ENCODE measurements at places on chromosomes 1 and 21. TPM values are rescaled to one million over a fixed set of nuclear protein-coding genes. Genes with fewer than 3 reads are reported as not detected.

GRCh38 chr21:42676808-42677207, 23.4 kb downstream of the PDE9A start:
- no peak for DNase-seq

GRCh38 chr21:34737115-34737514, 68.3 kb downstream of the CLIC6 start:
- DNase-seq = no peak

- no peak for DNase-seq
Observed at GRCh38 chr1:160094806-160095205, 3.6 kb downstream of the IGSF8 start.

- no peak for DNase-seq
Observed at GRCh38 chr1:211129776-211130175, 4.2 kb downstream of the KCNH1 start.

DNA sequence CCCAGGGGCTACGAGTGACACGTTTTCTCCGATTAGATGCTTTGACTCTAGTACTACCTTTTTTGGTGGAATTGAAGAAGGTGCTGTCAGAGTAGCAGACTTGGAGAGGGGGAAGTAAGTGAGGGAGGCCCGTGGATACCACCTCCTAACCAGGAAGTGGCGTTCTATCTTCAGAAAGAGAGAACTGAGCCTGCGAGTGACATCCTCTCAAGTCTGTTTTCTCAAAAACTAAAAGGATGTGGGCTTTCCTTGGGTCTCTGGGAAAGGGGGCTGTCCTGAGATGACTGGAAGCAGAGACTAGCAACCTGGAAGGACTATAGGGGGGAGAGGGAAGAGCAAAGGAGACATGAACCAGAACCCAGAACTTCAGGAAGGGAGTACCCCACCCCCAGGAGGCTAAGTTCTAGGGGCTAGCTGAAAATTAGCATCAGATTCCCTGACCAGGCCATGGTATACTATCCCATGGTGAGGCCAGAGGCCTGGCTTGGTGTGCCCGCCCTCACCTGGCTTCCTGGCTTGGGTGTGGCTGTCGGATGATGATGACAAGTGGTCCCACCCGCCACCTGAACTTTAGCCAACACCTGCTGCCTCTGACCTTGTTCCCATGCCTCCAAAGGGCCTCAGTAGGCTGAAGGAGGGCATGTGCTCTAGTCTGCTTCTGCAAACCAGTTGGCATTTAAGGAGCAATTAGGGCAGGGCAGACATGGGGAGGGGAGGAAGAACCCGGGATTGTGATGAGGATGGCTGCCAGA, 49.1 kb downstream of the ATP2B4 start:
- DNase-seq = no peak

GRCh38 chr21:42317341-42317741, 2.1 kb upstream of the TFF3 start:
- DNase-seq = no peak

DNA sequence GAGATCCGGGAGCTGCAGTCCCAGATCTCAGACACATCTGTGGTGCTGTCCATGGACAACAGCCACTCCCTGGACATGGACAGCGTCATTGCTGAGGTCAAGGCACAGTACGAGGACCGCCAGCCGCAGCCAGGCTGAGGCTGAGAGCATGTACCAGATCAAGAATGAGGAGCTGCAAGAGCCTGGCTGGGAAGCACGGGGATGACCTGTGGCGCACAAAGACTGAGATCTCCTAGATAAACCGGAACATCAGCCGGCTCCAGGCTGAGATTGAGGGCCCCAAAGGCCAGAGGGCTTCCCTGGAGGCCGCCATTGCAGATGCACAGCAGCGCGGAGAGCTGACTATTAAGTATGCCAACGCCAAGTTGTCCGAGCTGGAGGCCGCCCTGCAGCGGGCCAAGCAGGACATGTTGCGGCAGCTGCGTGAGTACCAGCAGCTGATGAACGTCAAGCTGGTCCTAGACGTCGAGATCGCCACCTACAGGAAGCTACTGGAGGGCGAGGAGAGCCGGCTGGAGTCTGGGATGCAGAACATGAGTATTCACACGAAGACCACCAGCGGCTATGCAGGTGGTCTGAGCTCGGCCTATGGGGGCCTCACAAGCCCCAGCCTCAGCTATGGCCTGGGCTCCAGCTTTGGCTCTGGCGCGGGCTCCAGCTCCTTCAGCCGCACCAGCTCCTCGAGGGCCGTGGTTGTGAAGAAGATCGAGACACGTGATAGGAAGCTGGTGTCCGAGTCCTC, 25.5 kb downstream of the ETV3L start:
- peak; percentile 60 for DNase-seq

- DNase-seq = no peak
Observed at GRCh38 chr1:108056436-108056990, 91.5 kb upstream of the VAV3 start.

DNA sequence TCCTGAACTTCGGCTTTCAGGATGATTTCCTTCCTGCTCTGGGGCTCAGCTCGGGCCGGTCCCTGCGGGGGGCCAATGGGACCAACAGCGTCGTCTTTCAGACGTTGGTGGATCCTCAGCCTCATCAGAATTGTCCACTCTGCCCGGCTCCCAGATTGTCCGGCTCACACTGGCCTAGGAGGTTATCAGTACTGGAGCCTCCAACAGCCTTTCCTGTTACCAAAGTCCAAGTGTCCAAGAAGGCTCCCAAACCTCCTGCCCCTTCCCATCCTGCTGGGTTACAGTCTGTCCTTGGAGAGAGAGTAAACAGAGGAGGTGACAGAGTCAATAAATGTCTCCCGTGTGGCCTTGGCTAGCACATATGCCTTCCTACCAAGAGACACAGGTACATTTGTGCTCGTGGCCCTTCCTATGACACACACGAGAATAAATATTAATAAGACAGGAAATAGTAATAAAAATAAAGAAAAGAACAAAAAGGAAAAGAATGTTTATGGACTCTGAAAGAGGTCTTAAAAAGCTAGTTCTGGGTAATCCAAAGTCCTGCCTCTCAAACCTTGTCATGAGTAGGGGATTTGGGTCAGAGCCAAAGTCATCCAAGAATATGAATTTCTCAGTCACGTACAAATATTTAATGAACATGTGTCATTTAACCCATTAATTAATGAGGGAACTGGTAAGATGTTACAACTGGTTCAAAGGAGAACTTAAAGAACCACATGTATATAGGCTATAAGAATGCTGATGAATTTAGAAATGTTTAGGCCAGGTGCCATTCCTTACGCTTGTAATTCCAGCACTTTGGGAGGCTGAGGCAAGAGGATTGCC, 80.8 kb upstream of the SLC2A1 start:
- no peak for DNase-seq

- no peak for DNase-seq
Observed at GRCh38 chr1:206705726-206706297, 21.1 kb downstream of the MAPKAPK2 start.

DNA sequence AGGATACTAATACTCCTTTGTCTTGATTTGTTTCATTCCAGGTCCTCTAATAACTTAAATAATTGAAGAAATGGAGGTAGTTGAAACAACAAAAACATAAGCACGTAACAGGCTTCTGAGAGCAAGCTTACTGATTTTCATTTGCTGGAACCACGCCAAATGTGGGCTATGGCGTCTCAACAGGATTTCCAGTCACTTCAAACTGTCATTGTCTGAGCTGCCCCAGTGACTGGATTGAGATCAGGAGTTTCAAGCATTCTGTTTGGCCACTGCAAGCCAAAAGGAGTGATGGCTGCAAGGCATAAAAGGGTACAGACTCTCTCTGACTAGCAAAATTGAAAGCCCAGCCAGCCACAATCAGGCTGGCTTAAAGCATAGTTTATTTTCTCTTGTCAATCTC, 289.9 kb downstream of the DPYD start:
- DNase-seq = peak; percentile 12

DNA sequence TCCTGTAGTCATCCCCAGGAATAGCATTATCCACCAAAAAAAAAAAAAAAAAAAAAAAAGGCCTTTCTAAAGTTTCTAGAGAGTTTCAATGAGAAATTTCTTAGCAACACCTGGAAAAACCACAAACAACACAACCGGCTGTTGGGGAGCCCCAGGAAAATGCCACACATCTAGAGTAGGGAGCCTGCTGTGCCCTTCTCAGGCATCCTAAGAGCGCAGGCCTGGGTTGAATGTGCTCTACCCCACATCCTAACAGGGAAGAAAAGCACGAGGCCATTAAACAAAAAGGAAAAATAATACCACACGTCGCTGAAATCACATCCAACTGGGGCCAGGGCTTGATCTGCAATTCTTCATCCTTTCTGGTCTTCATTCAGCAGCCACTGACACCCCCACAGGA, 367.5 kb downstream of the TGFB2 start:
- DNase-seq = no peak

GRCh38 chr1:100950781-100951180, 54.9 kb downstream of the SLC30A7 start:
- DNase-seq = no peak

DNA sequence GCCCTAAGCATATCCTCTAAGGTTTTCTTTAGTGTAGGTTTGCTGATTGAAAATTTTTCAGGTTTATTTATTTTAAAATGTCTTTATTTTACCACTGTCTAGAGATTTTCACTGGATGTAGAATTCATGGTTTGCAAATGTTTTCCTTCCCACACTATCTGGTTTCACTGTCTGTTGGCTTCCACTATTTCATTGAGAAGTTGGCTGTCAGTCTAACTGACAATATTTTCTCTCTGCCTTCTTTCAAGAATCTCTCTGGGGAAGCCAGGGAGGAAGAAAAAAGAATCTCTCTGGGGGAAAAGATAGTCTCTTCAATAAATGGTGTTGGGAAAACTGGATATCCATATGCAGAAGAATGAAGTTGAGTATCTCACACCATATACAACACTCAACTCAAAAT, 226.0 kb downstream of the COP1 start:
- no peak for DNase-seq

DNA sequence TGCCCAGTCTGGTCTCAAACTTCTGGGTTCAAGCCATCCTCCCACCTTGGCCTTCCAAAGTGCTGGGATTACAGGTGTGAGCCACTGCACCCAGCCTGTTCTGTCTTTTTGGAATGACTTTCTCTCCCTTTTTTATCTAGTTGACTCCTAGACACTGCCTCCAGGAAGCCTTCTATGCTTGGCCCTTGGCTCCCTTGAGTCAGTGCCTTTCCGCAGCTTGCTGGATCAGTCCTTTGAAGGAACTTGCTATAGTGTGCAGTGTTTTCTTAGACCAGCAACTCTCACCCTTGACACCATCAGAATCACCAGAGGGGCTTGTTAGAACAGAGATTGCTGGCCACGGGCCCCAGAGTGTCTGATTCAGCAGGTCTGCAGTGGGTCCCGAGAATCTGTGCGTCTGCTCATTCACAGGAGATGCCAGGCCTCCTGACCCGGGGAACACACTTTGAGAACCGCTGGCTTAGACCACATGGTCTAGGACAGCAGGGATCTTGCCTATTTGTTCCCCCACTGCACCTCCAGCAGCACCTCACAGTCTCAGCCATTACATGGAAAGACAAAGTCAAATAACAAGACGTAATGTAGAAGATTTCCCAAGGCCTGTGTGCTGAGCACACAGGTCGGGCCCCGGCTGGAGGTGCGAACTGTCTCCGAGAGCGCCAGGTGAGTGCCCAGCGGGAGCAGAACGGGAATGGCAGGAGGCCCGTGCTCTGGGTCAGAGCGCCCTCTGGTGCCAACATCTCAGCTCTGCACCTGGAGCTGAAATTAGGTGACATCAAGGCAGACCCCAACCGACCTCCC, 27.4 kb upstream of the CTPS1 start:
- DNase-seq = peak; percentile 55

DNA sequence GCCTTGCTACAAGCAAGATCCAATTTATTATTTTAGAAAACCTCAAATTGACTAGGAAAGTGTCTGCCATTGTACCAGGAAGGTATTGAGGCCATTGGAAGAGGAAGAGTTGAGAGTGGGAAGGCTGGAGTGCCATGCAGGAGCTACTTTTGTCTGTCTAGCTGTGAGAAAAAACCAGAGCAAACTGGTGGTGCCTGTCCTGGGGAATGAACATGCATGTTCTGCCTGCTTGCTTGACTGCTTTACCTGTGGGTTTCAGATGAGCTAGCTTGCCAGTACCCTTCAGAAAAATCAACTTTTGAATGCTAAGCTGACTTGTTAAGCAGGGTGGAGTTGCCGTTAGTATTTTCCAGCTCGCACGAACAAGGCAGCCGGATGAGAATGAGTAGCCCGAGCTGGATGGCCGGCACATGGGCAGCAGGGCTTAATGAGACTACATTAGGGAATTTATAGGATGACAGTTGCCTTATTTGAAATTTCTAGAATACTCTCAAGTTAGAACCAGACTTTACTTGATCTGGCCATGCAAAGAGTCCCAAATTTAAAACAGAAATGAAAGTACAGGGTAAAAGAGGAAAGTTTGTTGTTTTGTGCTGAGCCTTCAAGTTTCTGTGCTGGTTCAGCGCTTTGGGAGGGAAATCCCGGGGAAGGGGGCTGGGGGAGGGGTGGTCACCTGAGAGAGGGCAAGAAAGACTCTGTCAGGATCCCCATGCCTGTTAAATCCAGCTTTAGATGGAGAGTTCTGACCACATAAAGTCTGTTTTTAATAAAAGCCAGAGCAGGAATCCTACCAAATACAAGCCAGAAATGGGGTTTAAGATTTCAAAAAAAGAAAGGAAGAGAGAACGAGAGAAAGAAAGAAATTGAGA, 29.6 kb upstream of the C1orf105 start:
- DNase-seq = no peak

FAM163A gene
- polyA plus RNA-seq = 0.10 TPM

TTLL7 gene
- 7.1 TPM for polyA plus RNA-seq

All from right lung (tissue), 10 donors.